Upper lobe of left lung (tissue), 6 donors: ENCODE measurements at places on chromosomes 1 and 21.
A peak's percentile ranks its signal among the peaks of the same experiment; 100 is the strongest.

DNA sequence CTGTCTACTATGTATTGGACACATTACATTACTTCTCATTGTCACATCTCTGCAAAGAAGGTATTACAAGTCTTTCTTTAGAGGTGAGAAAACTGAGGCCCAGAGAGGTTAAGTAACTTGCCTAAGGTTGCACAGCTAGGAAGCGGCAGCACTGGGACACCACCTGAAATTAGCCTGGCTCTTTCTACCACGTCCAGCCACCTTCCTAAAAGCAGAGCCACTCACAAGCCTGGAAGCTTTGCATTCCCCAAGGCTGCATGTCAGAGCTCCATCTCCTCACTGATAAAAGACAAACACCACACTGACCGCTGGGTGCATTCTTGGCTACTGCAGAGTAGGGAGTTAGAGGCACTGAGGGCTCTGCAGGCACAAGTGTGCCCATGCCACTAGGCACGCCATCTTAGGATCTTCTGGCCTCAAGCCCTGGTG, 2.4 kb downstream of the CD247 start:
- peak overlapping the region; percentile 36 for H3K4me3 ChIP-seq
- H3K36me3 ChIP-seq = no peaks in the 10 kb centered on the region
- H3K27me3 ChIP-seq = no peaks in the 10 kb centered on the region
- no peaks in the 10 kb centered on the region for H3K4me1 ChIP-seq
- DNase-seq = no peak
- H3K27ac ChIP-seq = no peak overlapping the region

- H3K4me3 ChIP-seq = no peak overlapping the region
- no peaks in the 10 kb centered on the region for H3K27me3 ChIP-seq
- H3K36me3 ChIP-seq = no peaks in the 10 kb centered on the region
- H3K4me1 ChIP-seq = peaks cover 17% of the 10 kb centered on the region
- DNase-seq = no peak
These were observed 6.8 kb downstream of the ARV1 start for GRCh38 chr1:230985711-230986110.

- no peak overlapping the region for H3K27ac ChIP-seq
- no peak overlapping the region for H3K4me3 ChIP-seq
- no peak for DNase-seq
- H3K36me3 ChIP-seq = no peaks in the 10 kb centered on the region
These were observed 1589.3 kb downstream of the BRINP3 start for GRCh38 chr1:188888386-188888785.

GRCh38 chr21:29372063-29372802, 73.5 kb downstream of the BACH1 start:
- DNase-seq = no peak
- H3K4me1 ChIP-seq = no peaks in the 10 kb centered on the region
- no peaks in the 10 kb centered on the region for H3K27me3 ChIP-seq
- H3K36me3 ChIP-seq = no peaks in the 10 kb centered on the region

DNA sequence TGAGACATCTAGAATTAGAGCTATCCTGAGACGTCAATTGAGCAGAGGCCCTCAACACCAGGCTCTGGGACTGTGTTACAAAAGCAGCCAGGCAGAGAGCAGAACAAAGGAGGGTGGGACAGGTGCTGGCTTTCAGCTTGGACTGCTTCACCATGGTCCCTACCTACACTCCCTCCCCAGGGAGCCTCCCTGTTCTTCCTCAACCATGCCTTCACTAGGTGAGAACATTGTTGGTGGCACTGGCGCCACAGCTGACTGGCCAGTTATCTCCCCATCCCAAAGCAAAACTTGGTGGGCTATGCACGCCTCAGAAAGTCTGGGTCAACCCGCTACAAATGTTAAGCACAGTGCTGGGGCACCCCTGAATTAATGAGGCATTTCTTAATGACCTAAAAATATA, 87.8 kb downstream of the NMNAT2 start:
- no peaks in the 10 kb centered on the region for H3K27me3 ChIP-seq
- H3K36me3 ChIP-seq = no peaks in the 10 kb centered on the region
- peaks cover 7% of the 10 kb centered on the region for H3K4me1 ChIP-seq
- H3K4me3 ChIP-seq = no peak overlapping the region
- DNase-seq = no peak
- no peak overlapping the region for H3K27ac ChIP-seq

DNA sequence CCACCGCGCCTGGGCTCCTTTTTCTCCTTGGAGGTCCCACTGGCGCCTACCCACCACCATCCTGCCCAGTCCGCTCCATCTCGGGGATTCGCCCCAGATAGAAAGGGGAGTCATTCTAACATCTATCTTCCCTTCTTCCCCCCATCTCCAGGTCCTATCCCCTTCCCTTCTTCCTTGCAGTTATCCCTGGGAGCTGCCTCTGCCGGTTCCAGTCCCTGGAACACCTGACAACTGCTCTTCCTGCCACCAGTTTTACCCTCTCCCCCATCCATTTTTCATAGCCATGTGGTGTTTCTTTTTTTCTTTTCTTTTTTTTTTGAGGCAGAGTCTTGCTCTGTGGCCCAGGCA, 12.0 kb upstream of the COL16A1 start:
- H3K27me3 ChIP-seq = no peaks in the 10 kb centered on the region
- DNase-seq = no peak
- H3K4me1 ChIP-seq = peaks cover 22% of the 10 kb centered on the region
- peak overlapping the region; percentile 82 for H3K27ac ChIP-seq

GRCh38 chr1:80170811-80171485, 1164.4 kb upstream of the ADGRL4 start:
- H3K4me3 ChIP-seq = no peak overlapping the region
- H3K36me3 ChIP-seq = no peaks in the 10 kb centered on the region
- H3K27me3 ChIP-seq = no peaks in the 10 kb centered on the region
- DNase-seq = no peak
- H3K27ac ChIP-seq = no peak overlapping the region
- H3K4me1 ChIP-seq = no peaks in the 10 kb centered on the region

GRCh38 chr1:40389871-40390560, 16.5 kb downstream of the SMAP2 start:
- H3K27me3 ChIP-seq = no peaks in the 10 kb centered on the region
- no peak for DNase-seq
- H3K36me3 ChIP-seq = no peaks in the 10 kb centered on the region
- H3K4me1 ChIP-seq = peaks cover 87% of the 10 kb centered on the region
- no peak overlapping the region for H3K4me3 ChIP-seq

DNA sequence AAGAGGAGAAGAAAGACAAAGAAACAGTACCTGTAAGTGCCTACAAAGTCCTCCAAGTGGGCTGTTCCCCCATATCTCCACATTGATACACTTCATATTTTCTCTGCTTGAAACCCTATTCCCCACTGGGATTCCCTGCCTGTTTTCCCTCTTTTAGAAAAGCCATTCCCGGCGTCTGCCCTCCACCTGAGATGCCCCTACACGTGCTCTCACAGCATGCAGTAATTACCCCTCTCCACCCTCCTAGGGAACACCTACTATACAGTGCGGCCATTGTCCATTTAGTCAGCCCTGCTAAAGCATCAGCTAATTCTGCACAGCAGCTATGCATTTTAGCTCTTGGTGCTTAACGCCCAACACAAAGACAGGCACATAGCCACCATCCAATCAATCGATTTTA, 135.7 kb upstream of the TIAM1 start:
- H3K4me1 ChIP-seq = no peaks in the 10 kb centered on the region
- H3K27ac ChIP-seq = no peak overlapping the region
- DNase-seq = no peak
- no peaks in the 10 kb centered on the region for H3K27me3 ChIP-seq

- DNase-seq = no peak
- H3K4me1 ChIP-seq = no peaks in the 10 kb centered on the region
- no peak overlapping the region for H3K4me3 ChIP-seq
- H3K36me3 ChIP-seq = no peaks in the 10 kb centered on the region
- no peak overlapping the region for H3K27ac ChIP-seq
- H3K27me3 ChIP-seq = no peaks in the 10 kb centered on the region
These were observed 135.2 kb upstream of the CYYR1 start for GRCh38 chr21:26708223-26708800.

DNA sequence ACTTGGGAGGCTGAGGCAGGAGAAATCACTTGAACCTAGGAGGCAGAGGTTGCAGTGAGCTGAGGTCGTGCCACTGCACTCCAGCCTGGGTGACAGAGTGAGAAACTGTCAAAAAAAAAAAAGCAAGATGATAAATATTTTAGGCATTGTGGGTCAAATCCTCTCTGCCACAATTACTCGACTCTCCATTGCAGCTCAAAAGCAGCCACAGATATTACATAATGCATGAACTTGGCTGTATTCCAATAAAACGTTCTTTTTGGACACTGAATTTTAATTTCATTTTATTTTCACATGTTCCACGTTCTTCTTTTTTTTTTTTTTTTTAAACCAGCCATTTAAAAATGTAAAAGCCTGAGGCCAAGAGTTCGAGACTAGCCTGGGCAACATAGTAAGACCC, 69.4 kb downstream of the TCP10L start:
- H3K27ac ChIP-seq = no peak overlapping the region
- H3K4me1 ChIP-seq = peaks cover 13% of the 10 kb centered on the region
- no peak overlapping the region for H3K4me3 ChIP-seq
- H3K36me3 ChIP-seq = peaks cover 5% of the 10 kb centered on the region

- DNase-seq = no peak
- peaks cover 91% of the 10 kb centered on the region for H3K36me3 ChIP-seq
- H3K4me3 ChIP-seq = no peak overlapping the region
- no peak overlapping the region for H3K27ac ChIP-seq
- H3K4me1 ChIP-seq = no peaks in the 10 kb centered on the region
- no peaks in the 10 kb centered on the region for H3K27me3 ChIP-seq
These were observed 32.1 kb upstream of the EXOSC10 start for GRCh38 chr1:11131816-11132215.

- no peak overlapping the region for H3K27ac ChIP-seq
- DNase-seq = peak; percentile 23
- no peaks in the 10 kb centered on the region for H3K4me1 ChIP-seq
- no peaks in the 10 kb centered on the region for H3K27me3 ChIP-seq
- peaks cover 52% of the 10 kb centered on the region for H3K36me3 ChIP-seq
These were observed 85.9 kb downstream of the USP24 start for GRCh38 chr1:55129194-55129728.

GRCh38 chr21:14613486-14614224, 67.5 kb upstream of the SAMSN1 start:
- no peak overlapping the region for H3K27ac ChIP-seq
- no peaks in the 10 kb centered on the region for H3K36me3 ChIP-seq
- no peaks in the 10 kb centered on the region for H3K4me1 ChIP-seq
- no peaks in the 10 kb centered on the region for H3K27me3 ChIP-seq

GRCh38 chr1:86084998-86085397, 71.6 kb downstream of the COL24A1 start:
- H3K27me3 ChIP-seq = no peaks in the 10 kb centered on the region
- no peaks in the 10 kb centered on the region for H3K36me3 ChIP-seq
- no peaks in the 10 kb centered on the region for H3K4me1 ChIP-seq

GRCh38 chr1:89995598-89996449, 914 bp downstream of the ZNF326 start:
- DNase-seq = no peak
- no peaks in the 10 kb centered on the region for H3K27me3 ChIP-seq
- peak overlapping the region; percentile 21 for H3K4me3 ChIP-seq
- peak overlapping the region; percentile 99 for H3K27ac ChIP-seq

GRCh38 chr1:93304716-93305138, 41.0 kb upstream of the DR1 start:
- no peaks in the 10 kb centered on the region for H3K27me3 ChIP-seq
- H3K27ac ChIP-seq = no peak overlapping the region
- no peaks in the 10 kb centered on the region for H3K4me1 ChIP-seq
- no peaks in the 10 kb centered on the region for H3K36me3 ChIP-seq
- H3K4me3 ChIP-seq = no peak overlapping the region

DNA sequence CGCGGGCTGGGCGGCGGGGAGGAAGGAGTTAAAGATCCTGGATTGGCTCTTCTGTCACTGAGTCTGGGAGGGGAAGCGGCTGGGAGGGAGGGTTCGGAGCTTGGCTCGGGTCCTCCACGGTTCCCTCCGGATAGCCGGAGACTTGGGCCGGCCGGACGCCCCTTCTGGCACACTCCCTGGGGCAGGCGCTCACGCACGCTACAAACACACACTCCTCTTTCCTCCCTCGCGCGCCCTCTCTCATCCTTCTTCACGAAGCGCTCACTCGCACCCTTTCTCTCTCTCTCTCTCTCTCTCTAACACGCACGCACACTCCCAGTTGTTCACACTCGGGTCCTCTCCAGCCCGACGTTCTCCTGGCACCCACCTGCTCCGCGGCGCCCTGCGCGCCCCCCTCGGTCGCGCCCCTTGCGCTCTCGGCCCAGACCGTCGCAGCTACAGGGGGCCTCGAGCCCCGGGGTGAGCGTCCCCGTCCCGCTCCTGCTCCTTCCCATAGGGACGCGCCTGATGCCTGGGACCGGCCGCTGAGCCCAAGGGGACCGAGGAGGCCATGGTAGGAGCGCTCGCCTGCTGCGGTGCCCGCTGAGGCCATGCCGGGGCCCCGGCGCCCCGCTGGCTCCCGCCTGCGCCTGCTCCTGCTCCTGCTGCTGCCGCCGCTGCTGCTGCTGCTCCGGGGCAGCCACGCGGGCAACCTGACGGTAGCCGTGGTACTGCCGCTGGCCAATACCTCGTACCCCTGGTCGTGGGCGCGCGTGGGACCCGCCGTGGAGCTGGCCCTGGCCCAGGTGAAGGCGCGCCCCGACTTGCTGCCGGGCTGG, at the start of gene NPR1:
TSS of gene NPR1 (plus strand) at position 170 of the 818 bp plus-strand sequence. CDS start at position 591, 421 bp downstream.
- peaks cover 38% of the 10 kb centered on the region for H3K4me1 ChIP-seq
- peak; percentile 40 for DNase-seq
- H3K27ac ChIP-seq = peak within 1 kb of the TSS; percentile 88
- H3K4me3 ChIP-seq = peak within 1 kb of the TSS; percentile 59
- H3K27me3 ChIP-seq = peaks cover 11% of the 10 kb centered on the region

GRCh38 chr1:8314346-8315280, 3.3 kb upstream of the SLC45A1 start:
- H3K4me3 ChIP-seq = no peak overlapping the region
- H3K27ac ChIP-seq = no peak overlapping the region
- H3K4me1 ChIP-seq = peaks cover 27% of the 10 kb centered on the region
- no peaks in the 10 kb centered on the region for H3K27me3 ChIP-seq
- H3K36me3 ChIP-seq = no peaks in the 10 kb centered on the region

DNA sequence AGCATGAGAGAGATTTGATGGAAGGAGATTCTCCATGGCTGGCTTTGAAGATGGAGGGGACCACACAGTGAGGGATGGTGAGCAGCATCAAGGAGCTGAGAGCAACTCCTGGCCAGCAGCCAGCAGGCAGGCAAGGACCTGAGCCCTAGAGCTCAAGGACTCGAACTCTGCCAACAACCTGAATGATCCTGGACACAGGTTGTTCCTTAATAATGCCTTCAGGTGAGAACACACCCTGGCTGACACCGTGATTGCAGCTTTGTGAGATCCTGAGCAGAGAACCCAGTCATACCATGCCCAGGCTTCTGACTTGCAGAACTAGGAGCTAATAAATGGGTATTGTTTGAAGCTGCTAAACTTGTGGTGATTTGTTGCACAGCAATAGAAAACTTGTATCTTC, 183.1 kb downstream of the LMX1A start:
- H3K4me1 ChIP-seq = no peaks in the 10 kb centered on the region
- H3K27me3 ChIP-seq = no peaks in the 10 kb centered on the region
- H3K36me3 ChIP-seq = no peaks in the 10 kb centered on the region
- DNase-seq = no peak
- H3K27ac ChIP-seq = no peak overlapping the region

GRCh38 chr1:41380979-41381691, 19.9 kb downstream of the FOXO6 start:
- peaks cover 10% of the 10 kb centered on the region for H3K27me3 ChIP-seq
- peak; percentile 93 for DNase-seq
- H3K36me3 ChIP-seq = no peaks in the 10 kb centered on the region
